ENCODE measurements at places on chromosomes 5 and 9. TPM values are rescaled to one million over a fixed set of nuclear protein-coding genes. Genes with fewer than 3 reads are reported as not detected.

- DNase-seq = peak; percentile 22
Measured at GRCh38 chr5:73170522-73170921, 2.5 kb upstream of the TMEM174 start.

GRCh38 chr9:112378328-112379176 lies 1.4 kb upstream of the HSDL2 start:
- peak; percentile 28 for DNase-seq

GRCh38 chr5:38071831-38072694 lies 186.3 kb upstream of the EGFLAM start:
- no peak for DNase-seq

DNA sequence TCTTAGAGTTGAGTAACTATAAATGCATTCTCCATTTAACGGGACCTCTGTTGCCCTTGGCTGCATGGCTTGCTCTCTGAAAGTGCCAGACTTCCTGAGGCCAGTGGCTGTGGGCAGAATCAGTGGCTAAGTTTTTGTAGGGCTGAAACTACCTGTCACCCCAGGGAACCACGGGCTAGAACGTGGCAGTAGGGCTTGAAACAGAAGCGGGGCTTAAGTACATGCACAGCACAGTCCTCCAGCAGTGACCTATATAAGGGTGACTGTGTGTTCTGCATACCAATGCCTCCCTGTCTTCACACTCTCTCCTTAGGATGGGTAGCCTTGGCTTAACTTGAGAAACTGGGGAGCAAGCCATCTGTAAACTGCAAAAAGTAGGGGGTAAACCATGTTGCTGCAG lies 43.6 kb upstream of the LRRTM2 start:
- DNase-seq = no peak

DNA sequence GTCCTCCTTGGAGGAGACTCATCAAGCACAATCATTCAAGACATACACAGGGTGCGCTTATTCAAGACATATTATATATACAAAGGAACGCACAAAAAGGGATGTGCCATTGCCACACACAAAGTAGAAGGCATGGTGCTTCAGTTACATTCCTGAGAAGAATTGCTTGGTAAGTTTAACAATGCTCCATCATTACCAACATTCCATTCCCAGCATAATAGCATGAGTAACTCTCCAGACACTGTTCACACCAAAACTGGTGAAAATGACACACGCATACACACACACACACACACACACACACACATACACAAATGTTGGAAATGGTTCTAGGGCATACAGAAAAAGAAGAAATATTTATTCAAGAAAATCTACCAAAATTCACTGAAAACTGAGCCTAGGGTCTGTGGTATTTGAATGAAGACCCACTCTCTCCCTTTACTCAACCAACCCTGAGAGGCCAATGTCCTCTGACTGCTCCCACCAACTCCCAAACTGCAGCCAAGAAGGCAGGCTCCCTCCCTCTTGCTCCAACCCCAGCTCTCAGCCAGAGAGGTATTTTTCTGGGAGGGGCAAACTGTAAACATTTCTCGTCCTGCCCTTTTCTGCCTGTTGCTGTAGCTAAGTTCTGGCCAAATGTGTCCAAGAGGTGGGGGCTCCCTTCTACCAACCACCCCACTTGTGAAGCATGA lies 19.9 kb downstream of the UGT3A1 start:
- DNase-seq = no peak

- DNase-seq = no peak
Measured at GRCh38 chr5:66596636-66597182, 516 bp downstream of the MAST4 start.

DNA sequence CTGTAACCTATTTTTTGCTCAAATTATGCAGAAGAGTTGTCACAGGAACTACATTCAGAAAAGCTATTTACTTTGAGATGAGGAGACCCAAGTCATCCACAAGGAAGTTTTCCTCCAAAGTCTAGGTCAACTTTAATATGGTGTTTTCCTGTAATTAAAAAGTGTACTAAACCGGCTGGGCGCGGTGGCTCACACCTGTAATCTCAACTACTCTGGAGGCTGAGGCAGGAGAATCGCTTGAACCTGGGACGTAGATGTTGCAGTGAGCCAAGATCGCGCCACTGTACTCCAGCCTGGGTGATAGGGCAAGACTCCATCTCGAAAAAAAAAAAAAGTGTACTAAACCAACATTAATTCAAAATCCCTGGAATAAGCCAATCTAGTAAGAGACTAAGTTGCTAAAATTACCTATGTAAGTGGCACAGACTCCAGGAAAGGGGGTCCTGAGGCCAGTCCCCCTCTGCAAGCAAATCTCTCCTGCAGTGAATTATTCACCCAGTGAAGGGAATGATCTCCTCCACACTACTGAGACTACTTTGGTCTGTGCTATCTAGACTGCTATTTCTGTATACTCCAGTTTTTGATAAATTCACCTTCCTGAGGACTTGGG lies 38.9 kb downstream of the FNBP1 start:
- no peak for DNase-seq

- DNase-seq = peak; percentile 40
Measured at GRCh38 chr5:98772415-98773213, 849 bp upstream of the RGMB start.

GRCh38 chr5:148543727-148544126 lies 110.6 kb downstream of the HTR4 start:
- DNase-seq = no peak

- no peak for DNase-seq
Measured at GRCh38 chr9:123631862-123632261, 275.9 kb downstream of the CRB2 start.

DNA sequence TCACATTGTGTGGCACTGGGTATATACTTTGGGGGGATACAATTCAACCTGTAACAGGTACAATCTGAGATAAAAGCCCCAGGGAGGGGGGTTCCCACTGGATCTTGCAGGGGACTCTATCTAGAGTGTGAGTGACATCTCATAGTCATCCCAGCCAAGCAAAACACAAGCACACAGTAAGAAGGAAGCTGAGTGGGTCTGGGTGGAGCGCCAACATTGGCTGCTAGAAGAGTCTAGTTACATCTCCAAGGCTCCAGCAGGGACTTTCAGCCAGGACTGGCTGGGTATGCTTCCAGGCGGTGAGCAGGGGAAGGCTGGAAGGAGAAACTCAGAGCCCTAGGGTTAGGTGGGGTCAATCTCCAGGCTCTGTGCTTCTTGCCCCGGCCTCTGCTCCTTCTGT lies 53.0 kb downstream of the IL31RA start:
- no peak for DNase-seq

LMX1B gene
- total RNA-seq = not detected

GFI1B gene
- not detected for total RNA-seq

GRCh38 chr5:101018299-101018698 lies 115.2 kb upstream of the ST8SIA4 start:
- DNase-seq = no peak

SMIM32 gene
- not detected for total RNA-seq

GRCh38 chr5:181121675-181122561 lies 9.1 kb downstream of the OR2V1 start:
- no peak for DNase-seq

B4GALT7 gene
- 22.1 TPM for total RNA-seq

- DNase-seq = no peak
Measured at GRCh38 chr9:98357921-98358535, 102.6 kb upstream of the TBC1D2 start.
